T-cell (primary cell): ENCODE measurements at places on chromosomes 7 and 10. TPM values are rescaled to one million over a fixed set of nuclear protein-coding genes. Genes with fewer than 3 reads are reported as not detected.

GRCh38 chr10:99996671-99997648, 12.8 kb downstream of the DNMBP start:
- DNase-seq, result no peak

- DNase-seq, result no peak
Observed at GRCh38 chr7:129146237-129146979, 1.9 kb downstream of the TSPAN33 start.

GRCh38 chr7:130266961-130267321, 278 bp downstream of the CPA2 start:
- DNase-seq, result no peak

- no peak for DNase-seq
Observed at GRCh38 chr10:124921261-124921660, 20.7 kb upstream of the ZRANB1 start.

DNA sequence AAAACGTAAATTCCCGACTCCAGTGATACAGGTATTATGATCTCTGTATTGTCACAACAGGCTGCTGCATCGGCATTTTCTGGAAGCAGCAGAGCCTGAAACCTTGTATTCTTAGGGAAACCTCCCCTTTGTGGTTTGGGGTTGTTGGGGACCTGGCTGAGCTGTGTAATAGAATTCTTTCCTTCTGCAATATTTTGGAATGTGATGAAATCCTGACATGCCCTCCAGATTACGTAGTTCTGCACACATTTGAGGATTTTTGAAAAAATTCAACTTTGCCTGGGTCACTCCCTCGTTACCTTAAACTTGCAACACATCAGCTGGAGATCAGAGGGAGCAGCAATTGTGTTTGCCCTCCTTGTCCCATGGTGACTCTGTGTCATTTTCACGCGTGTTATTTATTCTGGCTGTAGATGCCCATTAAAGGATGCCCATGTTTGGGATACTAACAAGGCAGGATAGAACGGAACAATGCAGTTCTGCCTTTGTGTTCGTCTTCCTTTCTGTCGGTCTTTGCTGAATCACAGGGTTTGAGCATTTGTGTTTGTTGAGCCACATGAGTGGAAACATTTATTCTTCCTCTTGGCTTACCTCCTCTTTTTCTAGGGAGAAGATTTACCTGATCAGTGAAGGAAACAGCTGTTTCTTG, 181.7 kb downstream of the TCF7L2 start:
- DNase-seq, result no peak

DNA sequence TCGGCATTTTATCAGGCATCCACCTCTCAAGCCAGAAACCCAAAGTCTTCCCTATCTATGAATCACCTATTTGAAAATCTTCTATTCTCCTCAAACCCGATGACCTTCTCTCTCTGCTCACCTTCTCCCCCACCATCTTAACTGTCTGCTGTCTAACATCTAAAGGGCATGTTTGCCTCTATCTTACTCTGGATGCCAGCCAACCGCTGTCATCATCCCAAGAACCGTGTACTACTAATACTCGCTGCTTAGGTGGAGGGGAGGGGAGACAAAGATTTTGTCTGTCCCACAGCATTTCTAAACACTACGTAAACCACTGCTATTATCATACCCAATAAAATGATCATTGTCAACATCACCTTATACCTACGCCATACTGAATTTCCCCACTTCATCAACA, 29.5 kb downstream of the PAXIP1 start:
- no peak for DNase-seq

DNA sequence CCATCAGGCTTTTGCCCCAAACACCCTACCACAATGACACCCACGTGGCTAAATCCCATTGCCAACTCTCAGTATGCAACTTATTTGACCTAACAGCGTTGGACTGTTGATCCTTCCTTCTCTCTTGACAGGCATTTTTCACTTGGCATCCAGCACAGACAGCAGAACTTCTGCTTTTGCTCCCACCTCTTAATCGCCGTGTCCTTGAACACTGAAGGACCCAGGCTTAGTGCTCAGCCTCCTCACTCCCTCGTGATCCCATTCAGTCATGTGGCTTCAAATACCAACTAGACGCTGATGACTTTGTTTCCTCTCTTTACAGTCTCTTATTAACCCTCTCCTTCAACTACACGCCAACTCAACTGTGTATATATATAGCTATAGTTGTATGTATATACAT, 25.0 kb downstream of the ZFAND2A start:
- no peak for DNase-seq

GRCh38 chr7:101846800-101847538, 29.5 kb downstream of the CUX1 start:
- no peak for DNase-seq

DNA sequence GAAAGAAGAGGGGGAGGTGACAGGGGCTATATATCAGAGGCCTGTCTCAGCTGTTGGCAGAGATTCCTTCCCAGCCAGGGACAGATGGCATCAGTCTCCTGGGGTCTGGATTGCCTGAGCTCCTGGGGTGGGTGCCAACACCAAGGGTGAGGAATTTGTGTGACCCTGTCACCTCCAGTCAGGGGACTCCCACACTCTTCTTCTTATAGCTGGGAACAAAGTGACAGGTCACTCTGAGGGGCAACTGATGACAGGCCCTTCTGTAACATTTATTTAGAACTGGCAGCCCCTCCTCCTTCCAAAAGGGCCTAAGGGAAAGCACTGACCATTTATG, 53.7 kb upstream of the DUSP5 start:
- no peak for DNase-seq

GRCh38 chr10:91797048-91797690, 1.1 kb upstream of the TNKS2 start:
- no peak for DNase-seq

GRCh38 chr10:11887381-11888227, 64.4 kb downstream of the PROSER2 start:
- DNase-seq, result no peak

Gene GPR26
- not detected for total RNA-seq

Gene ITGA8
- total RNA-seq, result not detected

Gene CNNM1
- 0.58 TPM for total RNA-seq
